ENCODE measurements at places on chromosomes 16 and 17.

- no peak for DNase-seq
These were observed 32.7 kb downstream of the ARHGAP23 start for GRCh38 chr17:38460716-38461630.

GRCh38 chr16:11534262-11534661 is 52.5 kb downstream of the LITAF start:
- DNase-seq = peak; percentile 29

DNA sequence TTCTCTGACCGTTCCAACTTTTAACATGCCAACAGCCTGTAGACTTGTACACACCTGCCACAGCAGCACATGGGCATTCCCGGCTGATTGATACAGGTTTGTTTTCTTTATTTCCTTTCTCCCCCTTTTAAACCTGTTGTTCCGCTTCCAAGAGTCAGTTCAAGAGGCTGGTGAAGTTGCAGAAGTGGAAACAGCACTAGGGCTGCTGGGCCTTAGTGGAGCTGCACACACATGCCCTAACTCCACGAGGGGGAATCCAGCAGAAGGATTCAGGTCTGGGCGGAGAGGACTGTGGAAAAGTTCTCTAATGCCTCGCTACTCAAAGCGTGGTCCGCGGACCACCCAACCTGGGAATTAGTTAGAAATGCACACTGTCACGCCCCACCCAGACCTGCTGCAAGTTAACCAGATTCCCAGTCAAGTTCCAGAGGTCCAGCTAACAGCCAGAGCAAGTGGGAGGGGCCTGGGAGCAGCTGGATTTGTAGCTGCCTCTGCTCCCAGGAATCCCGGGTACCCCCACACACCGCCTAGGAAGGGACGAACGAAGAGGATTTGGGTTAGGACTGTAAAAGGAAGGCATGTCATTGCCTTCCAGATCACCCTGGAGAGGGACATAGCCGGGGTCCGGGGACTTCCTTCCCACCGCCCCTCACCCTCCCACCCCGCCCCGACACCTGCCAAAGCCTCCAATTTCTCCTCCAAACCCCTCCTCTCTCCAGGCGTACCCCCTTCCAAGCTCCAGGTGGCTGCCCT is 542 bp downstream of the SLC39A11 start:
- DNase-seq = peak; percentile 59

- no peak for DNase-seq
These were observed 2.9 kb upstream of the MT2A start for GRCh38 chr16:56605475-56605874.

DNA sequence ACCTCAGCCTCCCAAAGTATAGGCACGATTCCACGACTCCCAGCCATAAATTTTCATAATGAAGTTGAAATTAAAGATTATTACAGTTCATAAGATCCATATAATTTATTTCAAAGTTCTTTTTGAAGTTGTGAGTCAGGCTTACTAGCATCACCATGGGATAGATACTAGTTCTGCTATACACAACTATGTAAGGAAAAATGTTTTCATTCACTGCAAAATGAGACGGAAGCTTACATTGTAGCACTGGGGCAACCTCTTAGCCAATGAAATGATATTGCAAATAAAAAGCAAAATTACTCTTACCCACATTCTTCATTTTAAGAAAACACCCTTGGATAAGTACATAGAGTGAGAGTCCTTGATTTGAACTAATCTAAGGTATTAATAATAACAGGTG is 18.8 kb upstream of the MARCHF10 start:
- DNase-seq = no peak

DNA sequence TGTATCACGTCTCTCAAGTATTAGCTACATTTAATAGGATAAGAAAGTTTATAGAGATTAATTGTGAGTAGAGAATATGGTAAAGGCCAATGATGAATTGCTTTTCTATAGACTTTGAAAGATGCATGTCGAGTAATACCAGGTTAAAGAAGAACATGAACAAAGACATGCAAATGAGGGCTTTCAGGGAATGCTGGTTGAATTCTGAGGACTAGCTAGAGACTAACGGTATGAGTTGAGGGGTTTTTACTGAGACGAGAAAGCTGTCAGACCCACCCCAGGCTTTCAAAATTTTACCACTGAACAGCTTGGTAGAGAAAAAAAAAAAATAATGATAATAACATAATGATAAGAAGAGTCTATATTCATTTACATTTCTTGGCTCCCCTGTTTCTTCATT is 796.0 kb upstream of the CDH8 start:
- DNase-seq = no peak

DNA sequence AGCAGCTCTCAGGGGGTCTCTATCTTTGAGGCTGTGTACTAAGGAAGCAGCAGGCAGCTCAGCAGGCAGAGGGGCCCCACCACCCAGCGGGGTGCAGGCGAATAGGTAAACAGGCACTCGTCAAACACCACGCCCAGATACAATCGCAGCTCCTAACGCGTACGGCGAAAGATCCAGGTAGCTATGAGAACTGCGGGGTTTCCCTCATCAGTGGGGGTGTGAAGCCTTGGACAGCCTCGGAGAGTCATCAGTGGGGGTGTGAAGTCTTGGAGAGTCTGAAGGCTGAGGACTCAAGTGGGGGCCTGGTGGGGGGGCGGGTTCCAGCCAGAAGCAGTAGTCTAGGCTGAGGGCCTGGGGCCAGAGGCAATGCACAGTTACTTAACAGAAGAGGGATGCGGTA is 69.0 kb downstream of the RTN4RL1 start:
- no peak for DNase-seq

DNA sequence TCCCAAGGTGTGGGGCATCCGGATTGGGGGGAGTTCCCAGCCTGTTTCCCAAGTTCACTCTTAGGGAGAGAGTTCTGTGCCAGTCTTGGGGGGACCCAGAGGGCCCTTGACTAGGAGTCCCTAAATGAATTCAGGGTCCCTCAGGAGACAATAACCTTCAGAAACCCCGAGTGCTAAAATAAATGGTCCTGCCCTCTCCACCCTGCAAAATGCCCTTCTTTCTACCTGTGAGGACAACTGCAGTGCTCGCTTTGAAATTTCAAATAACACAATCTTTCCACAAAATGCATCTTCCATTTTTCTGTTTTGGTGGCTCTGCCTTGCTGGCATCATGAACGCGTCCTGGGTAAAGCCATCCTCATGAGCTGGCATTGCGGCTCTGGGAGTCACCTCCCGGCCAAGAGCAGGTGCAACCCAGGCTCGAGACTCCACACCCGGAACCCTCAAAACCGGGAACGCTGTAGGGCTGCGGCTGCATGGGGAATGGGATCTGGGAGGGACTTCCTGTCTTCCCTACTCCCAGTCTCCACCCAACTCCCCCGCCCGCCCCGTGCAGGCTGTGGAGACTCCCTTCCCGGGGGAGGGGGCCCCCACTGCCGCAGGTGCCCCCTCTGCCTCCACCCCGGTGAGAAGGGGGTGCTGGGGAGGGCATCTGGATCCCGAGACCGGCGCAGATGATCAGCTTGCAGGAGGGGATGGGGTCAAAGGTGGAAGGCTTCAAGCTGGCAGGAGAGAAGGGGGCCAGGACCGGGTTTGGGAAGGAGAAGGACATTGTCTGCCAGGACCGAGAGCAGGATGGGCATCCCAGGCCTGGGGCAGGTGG is at the start of gene ZNF205:
Gene ZNF205 (plus strand): TSS at position 529 of the 823 bp plus-strand sequence. CDS start 845 bp downstream, outside the sequence.
- peak; percentile 63 for DNase-seq

DNA sequence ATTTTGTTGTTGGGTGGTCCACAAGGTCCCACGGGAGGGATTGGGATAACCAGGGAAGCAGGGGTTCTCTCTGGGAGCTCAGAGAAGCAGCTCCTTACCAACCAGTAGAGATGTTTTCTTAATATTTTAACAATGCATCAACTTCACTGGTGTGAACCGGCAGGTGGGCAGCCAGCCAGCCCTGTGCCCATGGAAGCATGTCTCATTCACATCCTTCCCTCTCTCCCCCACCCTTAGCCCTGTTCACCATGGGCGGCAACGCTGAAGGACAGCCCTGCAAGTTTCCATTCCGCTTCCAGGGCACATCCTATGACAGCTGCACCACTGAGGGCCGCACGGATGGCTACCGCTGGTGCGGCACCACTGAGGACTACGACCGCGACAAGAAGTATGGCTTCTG is 9.3 kb downstream of the MMP2 start:
- no peak for DNase-seq

- no peak for DNase-seq
These were observed 16.2 kb downstream of the CDC27 start for GRCh38 chr17:47172696-47173565.

GRCh38 chr16:22366889-22367288 is 7.5 kb downstream of the CDR2 start:
- DNase-seq = no peak

GRCh38 chr16:12199524-12199923 is 223.0 kb downstream of the SNX29 start:
- no peak for DNase-seq

DNA sequence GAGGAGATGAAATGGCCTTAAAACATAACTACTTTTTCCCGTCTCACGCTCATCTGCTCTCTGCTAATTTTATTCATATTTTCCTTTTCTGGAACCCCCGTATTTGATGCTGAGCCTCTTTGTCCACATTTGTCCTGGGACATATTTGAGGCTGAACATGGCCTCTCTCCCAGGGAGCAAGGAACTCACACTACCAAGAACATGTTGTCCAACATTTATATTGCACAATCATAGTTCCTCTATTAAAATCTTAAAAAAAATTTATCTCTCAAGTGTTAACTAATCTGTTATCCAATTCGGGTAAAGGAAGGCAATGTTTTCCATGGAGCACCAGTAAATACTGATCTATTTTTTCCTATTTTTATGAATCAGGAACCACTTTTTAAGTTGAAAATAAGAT is 60.2 kb downstream of the CMC2 start:
- DNase-seq = no peak

GRCh38 chr17:27247071-27247957 is 46.6 kb upstream of the WSB1 start:
- DNase-seq = peak; percentile 84

DNA sequence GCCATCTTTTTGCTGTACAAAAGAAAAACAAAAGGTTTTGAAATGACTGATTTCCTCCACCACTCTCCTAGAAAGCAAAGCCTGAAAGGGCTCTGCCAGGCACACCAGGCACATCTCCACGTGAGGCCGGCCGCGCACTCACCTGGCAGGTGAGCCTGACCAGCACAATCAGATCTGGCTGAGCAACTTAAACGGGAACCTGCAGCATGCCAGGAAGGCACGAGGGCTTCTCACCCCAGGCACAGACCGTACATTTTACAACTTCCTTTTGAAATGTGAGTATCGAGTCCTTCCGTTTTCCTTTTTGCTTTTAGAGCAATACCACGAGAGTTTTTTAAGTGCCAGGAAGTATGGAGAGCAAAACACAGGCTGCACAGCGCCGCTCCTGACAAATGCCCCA is 22.5 kb downstream of the SLC38A10 start:
- no peak for DNase-seq

DNA sequence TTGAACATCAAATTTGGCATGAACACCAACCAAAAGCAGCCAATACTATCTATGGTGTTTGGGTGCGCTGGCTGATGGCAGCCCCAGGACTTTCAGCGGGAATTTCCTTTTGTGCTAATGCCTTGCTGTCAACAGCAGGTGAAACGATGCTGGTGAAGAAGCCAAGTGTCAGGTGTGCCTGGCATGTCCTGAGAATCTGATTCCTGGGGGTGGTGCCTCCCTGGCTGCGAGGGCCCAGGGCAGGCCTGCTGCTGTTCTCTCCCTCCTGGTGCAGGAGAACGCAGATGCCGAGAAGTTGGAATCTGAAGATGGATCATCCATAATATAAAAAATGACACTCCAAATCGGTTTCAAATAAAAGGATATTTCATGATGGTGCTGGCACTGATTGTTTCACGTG is 62.0 kb upstream of the DNAJA2 start:
- DNase-seq = no peak

- DNase-seq = no peak
These were observed 59.3 kb downstream of the PECAM1 start for GRCh38 chr17:64331366-64331765.

GRCh38 chr16:2912330-2913199 is 834 bp downstream of the FLYWCH1 start:
- DNase-seq = no peak

DNA sequence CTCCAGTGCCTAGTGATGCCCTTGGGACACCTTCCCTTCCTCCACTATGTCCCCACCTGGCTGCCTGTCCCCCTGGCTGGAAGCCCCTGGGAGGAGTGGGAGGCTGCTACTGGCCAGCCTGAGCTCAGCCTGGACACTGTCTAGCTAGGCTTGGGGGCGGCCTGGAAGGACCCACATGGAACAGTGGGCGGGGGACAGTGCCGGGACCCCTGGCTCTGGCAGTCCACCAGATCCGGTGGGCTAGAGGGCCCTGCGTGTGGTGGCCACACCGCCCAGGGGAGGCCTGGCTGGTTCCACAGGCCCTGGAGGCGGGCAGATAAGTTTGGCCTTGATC is 388.0 kb upstream of the TNRC6C start:
- no peak for DNase-seq

GRCh38 chr17:48047113-48047740 is 932 bp upstream of the NFE2L1 start:
- no peak for DNase-seq

- no peak for DNase-seq
These were observed 56.5 kb upstream of the ZNF750 start for GRCh38 chr17:82896071-82897000.

- DNase-seq = peak; percentile 55
These were observed 394 bp upstream of the CPD start for GRCh38 chr17:30378241-30378824.

DNA sequence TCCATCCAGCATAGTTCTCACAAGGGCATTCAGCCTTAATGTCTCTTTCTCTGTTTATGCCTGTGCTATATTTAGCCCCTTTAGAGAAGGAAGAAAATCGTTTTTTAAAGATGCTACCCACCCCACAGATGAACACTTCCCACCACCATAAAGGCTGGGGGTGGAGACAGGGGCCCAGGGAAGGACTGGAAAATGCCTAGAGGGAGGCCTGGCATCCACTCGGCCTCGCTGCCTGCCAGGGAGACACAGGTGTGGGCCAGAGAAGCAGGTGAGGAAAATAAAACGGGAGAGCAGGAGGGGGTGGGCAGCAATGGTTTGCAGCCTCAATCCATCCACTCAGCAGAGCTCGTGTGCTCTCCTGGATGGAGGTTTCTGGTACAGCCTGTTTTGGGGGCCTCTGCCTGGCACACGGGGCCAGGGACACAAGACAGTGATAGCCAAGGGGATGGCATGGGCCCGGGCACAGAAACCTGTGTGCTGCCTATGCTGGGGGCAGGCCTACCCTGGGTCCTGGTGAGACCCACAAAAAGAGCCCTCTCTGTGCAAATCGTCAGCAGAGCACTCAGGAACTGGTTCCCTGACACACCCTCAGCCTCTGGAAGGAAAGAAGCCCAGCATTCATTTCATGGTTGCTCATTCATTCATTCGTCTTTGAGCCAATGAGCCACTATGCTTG is 121.4 kb downstream of the C16orf78 start:
- no peak for DNase-seq

DNA sequence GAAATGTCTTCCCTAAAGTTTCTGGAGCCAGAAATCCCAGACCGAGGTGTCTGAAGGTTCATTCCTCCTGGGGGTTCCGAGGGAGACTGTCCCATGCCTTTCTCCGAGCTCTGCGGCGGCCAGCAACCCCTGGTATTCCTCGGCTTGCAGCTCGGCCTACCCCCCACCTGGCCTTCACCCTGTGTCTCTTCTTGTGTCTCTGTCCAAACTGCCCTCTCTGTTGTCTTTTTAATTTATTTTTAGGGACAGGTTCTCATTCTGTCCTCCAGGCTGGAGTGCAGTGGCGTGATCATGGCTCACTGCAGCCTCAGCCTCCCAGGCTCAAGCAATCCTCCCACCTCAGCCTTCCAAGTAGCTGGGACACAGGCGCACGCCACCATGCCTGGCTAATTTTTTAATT is 211.7 kb downstream of the SEC14L1 start:
- no peak for DNase-seq

GRCh38 chr17:19461116-19461515 is 50.1 kb downstream of the RNF112 start:
- DNase-seq = no peak

All from foreskin fibroblast (primary cell).